Activated CD8-positive, alpha-beta memory T cell treated with anti-CD3 and anti-CD28 coated beads, Interleukin-2, amount 50 U/mL, for 4 hours (primary cell): ENCODE measurements at places on chromosomes 3 and 15.
A peak's percentile ranks its signal among the peaks of the same experiment; 100 is the strongest.

DNA sequence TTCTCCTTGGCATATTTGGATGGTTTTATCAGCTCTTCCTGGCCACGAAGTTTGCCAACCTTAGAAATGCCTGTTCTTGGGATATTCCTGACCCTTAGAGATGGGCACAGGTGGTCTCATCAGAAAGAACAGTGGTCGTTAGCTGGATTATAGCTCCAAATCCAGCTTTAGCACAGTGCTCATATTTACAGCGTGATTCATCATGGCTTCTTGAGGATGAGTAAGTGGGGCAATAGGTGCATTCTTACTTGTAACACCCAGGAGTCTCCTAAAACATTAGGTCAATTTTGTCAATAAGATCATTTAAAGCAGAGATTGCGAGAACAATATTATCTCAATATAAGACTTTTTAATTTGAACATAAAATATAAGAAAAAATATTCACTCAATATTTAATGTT, 191.9 kb downstream of the GABRB3 start:
- no peak for DNase-seq

- no peak for DNase-seq
Measured at GRCh38 chr3:71035314-71035713, 548.2 kb downstream of the FOXP1 start.

- no peak for DNase-seq
Measured at GRCh38 chr3:192889679-192890078, 28.0 kb downstream of the MB21D2 start.

DNA sequence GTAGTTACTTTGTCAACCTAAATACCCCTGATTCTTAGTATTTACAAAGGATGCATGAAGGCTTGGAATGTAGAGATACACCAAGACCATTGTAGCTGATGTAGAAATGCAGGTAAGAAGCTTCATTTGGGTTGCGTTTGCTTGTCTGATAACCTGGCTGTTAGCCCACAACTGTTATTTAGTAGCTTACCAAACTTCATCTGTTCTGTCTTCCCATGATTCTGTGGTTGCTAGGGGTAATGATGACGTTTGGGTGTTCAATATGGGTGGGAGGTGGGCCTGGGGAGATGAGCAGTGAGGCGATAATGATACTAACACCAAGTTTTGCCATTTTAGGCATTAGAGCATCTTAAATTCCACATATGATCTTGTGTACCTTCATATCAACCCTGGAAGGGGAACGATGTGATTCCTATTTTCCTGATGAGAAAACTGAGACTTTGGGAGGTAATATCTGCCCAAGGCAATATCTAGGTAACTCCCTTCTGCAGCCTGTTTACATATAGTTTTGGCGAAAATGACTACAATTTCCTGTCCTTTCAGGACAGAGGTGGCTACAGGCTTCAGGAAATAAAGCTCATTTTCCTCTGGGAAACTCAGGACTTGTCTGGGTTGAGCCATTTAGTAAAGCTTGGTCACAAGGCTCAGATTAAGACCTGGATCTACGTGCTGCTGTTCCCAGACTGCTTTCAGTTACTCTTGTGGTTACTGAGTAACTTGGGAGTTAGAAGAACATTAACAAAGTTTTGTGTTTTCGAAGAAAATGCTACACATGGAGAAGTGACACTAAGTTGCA, 26.8 kb downstream of the FNDC3B start:
- DNase-seq, result no peak

DNA sequence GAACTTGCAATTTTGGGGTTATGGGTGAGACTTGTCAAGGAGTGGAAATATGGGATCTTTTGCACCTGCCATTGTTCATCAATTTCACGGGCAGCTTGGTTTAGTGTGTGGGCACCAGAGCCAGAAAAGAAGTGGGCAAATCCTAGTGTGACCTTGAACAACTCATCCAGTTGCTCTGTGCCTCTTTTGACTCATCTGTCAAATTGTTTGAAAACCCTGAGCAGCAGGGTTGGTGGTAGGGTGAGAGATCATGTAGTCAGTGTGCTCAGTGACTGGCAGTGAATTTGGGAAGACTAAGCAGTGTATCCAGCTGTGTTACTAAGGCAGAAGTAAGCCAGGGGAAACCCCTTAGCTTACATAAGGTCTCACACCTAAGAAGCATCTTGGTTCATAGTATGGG, 293.0 kb upstream of the TRIM42 start:
- no peak for DNase-seq

DNA sequence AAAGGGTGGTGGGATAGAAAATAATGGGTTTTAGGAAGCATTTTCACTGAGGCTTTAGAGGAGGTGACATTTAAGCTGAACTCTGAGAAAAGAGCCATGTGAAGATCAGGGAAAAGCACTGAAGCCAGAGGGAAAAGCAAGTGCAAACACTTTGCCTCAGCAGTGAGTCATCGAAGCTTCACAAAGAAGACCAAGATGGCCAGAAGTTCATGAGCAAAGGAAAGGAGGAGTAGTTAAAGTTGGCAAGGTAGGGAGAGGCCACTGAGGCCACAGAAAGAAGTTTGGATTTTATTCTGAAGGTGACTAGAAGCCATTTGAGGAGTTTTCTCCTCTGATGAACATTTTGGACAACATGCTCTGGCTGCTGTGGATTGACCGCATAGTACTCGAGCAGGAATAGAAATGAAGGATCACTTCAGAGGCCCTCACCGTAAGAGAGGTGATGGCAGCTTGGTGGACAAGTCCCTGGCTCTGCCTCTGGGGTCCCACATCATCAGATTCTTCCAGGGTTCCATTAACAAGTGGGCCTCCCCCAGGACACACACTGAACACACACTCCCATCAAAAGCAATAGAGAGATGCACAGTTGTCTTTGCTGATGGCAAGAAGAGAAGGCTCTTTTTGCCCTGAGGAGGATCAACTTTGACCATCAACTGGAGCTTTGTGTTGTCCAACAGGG, 75.5 kb downstream of the TOP2B start:
- DNase-seq, result no peak

- no peak for DNase-seq
Measured at GRCh38 chr3:61691466-61691865, 130.1 kb downstream of the PTPRG start.

GRCh38 chr3:151818361-151818760, 4.4 kb downstream of the AADAC start:
- no peak for DNase-seq

DNA sequence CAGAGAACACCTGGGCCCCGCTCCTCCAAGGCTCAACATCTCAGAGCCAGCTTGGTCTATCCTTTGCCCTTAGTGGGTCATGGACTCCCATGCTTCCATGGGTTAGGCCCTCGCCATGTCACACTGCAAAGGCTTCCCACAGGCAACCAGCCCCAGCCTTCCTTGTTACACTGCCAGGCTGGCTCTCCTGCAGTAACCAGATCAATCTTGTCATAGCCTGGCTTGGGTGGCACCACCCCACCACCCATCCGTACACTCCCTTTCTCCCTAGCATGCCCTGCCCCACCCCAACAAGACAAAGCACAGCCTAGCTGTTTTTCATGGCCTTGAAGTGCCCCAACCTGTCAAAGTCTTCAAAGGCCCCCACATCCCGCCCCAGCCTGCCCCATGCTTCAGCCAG, 30.5 kb downstream of the CA12 start:
- no peak for DNase-seq

DNA sequence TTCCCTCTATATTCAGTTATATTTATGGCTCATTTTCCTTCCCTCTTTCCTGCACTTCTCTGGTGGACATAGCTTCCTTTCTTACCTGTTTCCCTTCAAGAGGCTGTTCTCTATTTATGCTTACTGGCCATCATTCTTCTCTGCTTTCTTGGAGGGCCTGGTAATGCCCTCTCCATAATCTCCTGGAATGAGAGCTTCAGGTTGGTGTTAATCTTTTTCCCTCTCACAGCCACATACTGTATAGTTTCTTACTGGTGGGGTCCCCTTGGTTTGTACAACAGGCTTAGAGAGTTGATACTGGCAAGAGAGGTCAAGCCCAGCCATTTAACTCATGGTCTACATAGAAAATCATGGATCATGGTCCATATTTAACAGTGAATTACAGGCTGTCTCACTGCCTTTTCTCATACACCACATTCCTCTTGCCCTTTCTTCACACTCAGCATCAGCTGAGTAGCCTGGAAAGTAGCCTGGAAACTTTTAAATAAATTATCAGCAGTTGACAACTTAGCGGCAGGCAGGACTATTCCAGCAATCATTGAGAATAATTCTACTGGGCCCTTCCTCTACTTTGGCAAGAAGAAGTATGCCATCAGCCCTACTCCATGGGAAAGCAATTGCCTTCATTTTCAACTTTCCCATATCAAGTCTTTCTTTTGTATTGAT, 38.0 kb upstream of the DPH6 start:
- no peak for DNase-seq

GRCh38 chr3:19220311-19220710, 72.0 kb downstream of the KCNH8 start:
- DNase-seq, result no peak

DNA sequence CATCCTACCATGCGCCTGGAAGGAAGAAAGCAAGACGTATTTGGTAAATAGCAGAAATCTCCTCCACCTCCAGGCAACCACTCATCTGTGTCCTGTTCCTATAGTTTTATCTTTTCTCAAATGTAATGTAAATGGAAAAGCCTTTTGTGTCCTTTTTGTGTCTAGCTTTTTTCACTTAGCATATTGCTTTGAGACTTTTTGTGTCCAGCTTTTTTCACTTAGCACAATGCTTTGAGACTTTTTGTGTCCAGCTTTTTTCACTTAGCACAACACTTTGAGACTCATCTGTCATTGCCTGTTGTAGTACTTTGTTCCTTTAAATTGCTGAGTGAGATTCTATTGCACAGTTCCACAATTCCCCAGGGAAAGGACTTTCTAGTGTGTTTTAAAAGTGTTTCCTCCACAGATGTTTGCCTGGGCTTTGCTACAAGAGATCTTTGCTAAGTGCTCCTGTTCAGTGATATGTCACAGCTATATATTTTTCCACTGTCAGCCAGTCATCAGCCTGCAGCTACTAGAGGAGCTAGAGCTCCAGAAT, 27.9 kb upstream of the MUC13 start:
- DNase-seq, result no peak

DNA sequence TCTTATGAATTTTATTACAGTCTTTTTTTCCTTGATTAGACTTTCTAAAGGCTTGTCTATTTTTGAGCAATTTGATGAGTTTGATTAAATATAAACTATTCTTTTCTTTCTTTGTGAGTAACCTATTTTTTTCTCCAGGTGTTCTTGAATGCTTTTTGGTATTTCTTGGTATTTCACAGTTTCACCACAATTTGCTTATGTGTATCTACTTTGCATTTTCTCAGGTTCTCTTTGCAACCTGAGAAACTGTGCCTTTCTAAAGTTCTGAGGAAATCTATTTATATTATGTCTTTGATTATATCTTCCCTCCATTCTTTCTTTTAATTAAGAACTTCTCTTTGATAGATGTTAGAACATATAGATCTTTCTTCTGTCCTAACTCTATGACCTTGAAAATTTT, 117.1 kb upstream of the MLF1 start:
- DNase-seq, result no peak

DNA sequence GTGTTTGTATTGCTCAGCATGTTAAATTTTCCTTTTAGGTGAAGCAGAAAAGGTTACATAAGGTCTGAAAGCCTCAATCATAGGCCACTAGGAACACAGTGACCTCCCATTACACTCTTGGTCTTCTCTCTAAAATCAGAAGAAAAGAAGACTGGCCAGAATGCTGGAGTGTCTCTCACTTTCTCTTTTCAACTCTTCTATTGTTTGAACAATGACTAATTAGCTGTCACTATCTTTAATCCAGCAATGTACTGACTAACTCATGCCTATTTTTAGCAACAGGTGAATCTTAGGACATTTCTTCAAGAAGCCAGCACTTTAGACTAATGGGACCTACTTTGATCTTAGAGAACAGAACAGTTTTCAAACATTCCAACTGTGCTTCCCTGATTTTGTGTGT, 142.8 kb downstream of the TGFBR2 start:
- no peak for DNase-seq

DNA sequence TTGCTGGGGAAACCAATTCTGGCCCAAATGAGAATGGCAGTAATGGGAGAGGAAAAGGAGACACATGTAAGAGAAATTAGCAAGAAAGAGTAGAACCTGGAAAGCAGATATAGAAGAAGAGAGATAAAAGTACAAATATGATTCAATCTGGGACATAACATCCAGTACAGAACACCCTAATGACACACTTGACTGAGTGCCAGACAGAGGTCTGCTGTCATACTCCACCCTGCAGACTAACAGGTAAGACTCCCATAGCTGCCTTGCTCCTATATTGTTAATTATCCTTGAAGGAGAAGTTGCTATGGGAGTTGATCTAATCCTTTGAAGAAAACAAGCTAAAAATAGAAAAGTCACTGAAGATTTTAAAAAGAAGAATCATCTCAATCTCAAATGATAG, 21.1 kb downstream of the CCPG1 start:
- DNase-seq, result no peak

GRCh38 chr15:99956820-99957641, 223.8 kb upstream of the LYSMD4 start:
- peak; percentile 3 for DNase-seq

DNA sequence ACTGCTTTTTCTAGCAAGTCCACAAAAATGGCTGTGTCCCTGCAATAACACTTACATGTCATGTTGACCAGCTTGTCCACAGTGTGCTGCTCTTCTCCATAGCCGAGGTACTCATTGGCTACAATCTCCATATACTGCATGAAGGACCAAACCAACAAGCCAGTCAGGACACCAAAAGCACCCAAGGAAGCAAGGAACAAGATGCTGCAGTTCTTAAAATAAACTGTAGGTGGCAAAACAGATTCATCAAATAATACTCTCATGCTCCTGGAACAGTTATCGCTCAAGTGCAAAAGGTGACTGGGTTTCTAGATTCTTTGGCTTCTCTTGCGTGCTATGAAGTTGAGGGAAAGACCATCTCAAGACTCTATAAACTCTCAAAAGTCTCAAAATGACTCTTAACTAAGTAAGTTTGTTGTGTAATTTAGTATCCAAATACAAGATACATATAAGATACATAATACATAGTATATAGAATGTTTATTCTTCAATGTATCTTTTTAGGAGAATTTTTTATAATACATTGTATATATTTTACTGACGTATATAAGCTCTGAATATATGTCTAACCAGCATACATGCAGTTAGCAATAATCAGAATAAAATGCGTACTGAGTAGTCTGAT, 57.0 kb downstream of the NEK10 start:
- DNase-seq, result no peak

GRCh38 chr3:57206423-57206822, 6.6 kb upstream of the HESX1 start:
- DNase-seq, result no peak

DNA sequence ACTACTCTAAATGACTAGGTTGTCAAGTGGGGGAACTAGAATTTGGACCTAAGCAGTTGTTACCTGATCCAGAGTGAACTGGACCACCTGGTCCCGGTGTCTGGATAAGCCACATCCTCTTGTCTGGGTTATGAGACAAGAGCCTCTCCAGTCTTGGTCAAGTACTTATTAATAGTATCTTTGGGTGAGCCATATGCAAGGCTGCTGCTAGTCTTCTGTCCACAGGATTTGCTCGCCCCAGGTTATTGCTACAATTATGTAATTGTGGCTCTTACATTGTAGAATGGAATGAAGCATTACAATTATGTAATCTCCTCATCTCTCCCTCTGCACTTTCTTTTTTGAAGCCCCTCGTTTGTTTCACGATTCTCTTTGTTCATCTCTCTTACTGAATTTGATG, 24.0 kb upstream of the AGBL1 start:
- DNase-seq, result no peak

GRCh38 chr3:110343945-110344344, 727.7 kb upstream of the NECTIN3 start:
- no peak for DNase-seq
